Activated naive CD8-positive, alpha-beta T cell treated with anti-CD3 and anti-CD28 coated beads, Interleukin-2, amount 10 ng/mL, durations not matched to agents 7 days and 5 days (primary cell): ENCODE measurements at places on chromosomes 2 and 18. TPM values are rescaled to one million over a fixed set of nuclear protein-coding genes. Genes with fewer than 3 reads are reported as not detected.

DNA sequence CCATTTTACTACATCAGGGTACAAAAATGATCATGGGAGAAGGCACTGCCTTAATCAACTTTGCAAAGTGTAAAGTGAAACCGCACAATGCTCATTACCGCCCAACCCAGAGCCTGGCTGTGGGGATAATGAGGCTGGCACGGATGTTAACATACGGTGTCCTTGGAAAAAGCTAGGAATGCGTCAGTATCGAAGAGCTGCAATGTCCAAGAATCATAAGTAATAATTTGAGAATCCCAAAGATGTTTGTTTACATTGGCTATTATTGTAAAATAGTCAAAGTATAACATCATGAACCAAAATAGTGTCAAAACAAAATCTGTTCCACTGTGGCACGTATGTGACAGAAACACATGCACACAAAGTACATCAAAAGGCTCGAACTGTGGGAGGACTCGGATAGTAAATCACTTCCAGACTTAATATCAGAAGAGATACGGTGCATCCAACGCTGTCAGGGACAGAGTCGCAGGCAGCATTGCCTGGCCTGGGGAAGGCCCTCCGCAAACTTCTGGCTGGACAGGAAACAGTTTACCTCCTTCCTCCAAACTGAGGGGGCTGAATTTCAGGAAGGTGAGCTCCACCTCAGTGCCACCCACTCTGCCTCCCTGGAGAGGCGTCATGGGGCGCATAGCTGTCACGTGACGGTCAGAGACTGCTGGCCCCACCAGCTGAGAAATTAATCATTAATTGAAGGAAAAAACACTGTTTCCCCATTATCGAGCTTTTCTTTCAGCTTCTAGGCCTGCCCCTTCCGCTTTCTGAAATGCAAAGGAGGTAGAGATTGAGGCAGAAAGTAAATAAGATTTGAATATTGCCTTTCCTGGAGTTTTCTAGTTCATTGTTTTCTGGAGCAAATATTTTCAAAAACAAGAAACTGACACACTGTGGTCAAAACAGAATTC is 1.8 kb upstream of the ID2 start:
- DNase-seq = no peak
- peak overlapping the region; percentile 60 for H3K27ac ChIP-seq
- H3K27me3 ChIP-seq = peaks cover 30% of the 10 kb centered on the region

GRCh38 chr2:85935746-85936208 is 47.0 kb upstream of the ST3GAL5 start:
- H3K27ac ChIP-seq = no peak overlapping the region
- H3K27me3 ChIP-seq = peaks cover 4% of the 10 kb centered on the region
- peaks cover 5% of the 10 kb centered on the region for H3K36me3 ChIP-seq
- no peak for DNase-seq

DNA sequence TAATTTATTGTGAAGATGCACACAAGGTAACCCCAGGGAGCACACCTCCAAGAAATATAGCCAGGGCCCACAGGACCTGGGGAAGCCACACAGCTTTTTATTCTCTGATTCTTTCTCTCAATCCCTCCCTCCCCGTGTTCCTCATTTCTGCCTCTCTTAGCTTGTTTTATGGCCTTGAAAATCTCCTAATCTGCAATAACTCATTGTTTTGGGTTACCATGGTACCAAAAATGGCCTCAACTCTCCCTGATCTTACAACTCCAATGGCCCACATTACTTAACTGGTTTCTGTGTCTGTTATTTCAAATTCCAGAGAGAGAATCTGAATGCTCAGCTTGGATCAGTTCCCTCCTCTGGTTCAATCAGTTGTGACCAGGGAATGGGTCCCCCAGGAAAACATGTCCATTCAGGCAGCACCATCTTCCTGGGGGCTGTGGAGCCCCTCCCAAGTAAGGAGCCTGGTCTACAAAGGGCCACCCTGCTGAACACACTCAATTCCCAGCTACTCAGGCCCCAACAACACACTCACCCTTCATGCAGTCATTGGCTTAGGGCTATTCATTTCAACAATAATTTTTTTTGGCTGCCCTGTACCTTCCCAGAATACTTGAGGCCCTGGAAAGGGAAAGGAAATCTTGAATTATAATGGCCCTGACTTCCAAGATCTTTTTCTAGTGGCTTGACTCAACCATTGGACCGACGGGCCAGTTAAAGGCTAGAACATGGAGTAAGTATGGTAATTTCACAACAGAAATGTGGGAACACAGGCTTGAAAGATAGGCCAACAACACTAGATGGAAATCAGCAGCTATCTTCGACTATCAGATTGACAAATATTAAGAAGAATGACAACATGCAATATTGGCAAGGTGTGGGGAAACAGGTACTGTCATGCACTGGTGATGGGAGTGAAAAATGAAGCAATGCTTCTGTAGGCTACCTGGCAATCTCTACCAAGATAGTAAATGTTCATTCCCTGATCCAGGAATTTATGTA is 41.6 kb upstream of the ST3GAL5 start:
- DNase-seq = no peak
- no peak overlapping the region for H3K27ac ChIP-seq
- H3K27me3 ChIP-seq = no peaks in the 10 kb centered on the region

GRCh38 chr2:34242763-34243123 is 643.6 kb upstream of the FAM98A start:
- no peak overlapping the region for H3K4me3 ChIP-seq
- no peaks in the 10 kb centered on the region for H3K36me3 ChIP-seq
- no peak for DNase-seq
- no peaks in the 10 kb centered on the region for H3K27me3 ChIP-seq
- H3K27ac ChIP-seq = no peak overlapping the region

GRCh38 chr2:186036862-186037449 is 298.4 kb downstream of the FSIP2 start:
- DNase-seq = no peak
- H3K36me3 ChIP-seq = no peaks in the 10 kb centered on the region
- no peak overlapping the region for H3K4me3 ChIP-seq

DNA sequence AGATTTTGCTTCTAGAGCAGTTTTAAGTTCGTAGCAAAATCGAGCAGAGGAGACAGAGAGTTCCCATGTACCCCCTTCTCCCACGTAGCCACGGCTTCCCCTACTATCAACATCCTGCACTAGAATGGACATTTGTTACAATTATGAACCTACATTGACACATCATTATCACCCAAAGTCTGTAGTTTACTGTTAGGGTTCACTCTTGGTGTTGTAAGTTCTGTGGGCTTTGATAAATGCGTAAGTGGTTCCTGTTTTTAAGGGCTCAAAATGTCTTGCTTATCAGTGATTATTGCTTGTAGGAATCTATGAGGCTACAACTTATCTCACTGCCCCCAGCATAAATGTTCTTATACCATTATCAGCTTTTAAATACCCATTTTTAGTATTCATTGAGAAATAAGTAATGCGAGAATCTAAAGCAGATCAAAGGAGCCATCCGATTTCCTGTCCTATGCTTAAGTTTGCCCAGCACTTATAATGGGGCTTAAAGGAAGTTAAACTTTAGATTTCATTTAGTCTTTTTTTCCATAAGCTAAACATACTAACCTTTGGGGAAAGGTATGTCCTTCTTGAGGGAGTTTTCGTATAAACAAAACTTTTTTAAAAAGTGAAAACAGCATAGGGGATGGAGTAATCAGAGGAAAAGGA is 118.7 kb downstream of the HAUS1 start:
- no peak for DNase-seq
- H3K27me3 ChIP-seq = no peaks in the 10 kb centered on the region
- peaks cover 61% of the 10 kb centered on the region for H3K4me1 ChIP-seq
- H3K27ac ChIP-seq = peak overlapping the region; percentile 80

GRCh38 chr2:15506229-15506819 is 54.8 kb downstream of the NBAS start:
- H3K27ac ChIP-seq = no peak overlapping the region
- H3K27me3 ChIP-seq = no peaks in the 10 kb centered on the region
- no peak for DNase-seq
- no peaks in the 10 kb centered on the region for H3K4me1 ChIP-seq

- H3K27ac ChIP-seq = no peak overlapping the region
- no peaks in the 10 kb centered on the region for H3K36me3 ChIP-seq
- no peak overlapping the region for H3K4me3 ChIP-seq
- H3K4me1 ChIP-seq = no peaks in the 10 kb centered on the region
- H3K27me3 ChIP-seq = peaks cover 14% of the 10 kb centered on the region
Observed at GRCh38 chr18:22838221-22838620, 94.9 kb upstream of the RBBP8 start.

GRCh38 chr2:161570424-161571050 is 53.7 kb upstream of the SLC4A10 start:
- H3K27ac ChIP-seq = no peak overlapping the region
- no peak overlapping the region for H3K4me3 ChIP-seq
- no peaks in the 10 kb centered on the region for H3K27me3 ChIP-seq
- no peaks in the 10 kb centered on the region for H3K36me3 ChIP-seq
- DNase-seq = no peak

DNA sequence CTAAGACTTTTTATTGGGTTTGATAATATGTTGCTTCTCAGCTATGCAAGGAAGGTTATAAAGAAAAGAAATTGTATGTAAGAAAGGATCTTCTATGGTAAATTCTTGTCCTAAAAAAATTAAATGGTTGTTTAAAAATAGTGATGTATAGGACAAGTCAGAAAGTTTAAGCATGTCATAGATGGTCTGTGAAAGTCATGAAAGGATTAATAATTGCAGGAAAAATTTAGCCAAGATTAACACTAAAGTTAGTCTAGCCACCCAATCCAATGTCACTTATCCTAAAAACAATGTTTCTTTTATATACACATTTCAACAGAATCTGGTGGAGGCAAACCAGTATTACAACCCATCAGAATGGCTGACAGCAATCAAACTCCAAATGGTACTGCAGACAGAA is 1046.7 kb upstream of the SLC39A10 start:
- no peaks in the 10 kb centered on the region for H3K27me3 ChIP-seq
- no peak overlapping the region for H3K4me3 ChIP-seq
- H3K27ac ChIP-seq = no peak overlapping the region
- no peak for DNase-seq
- H3K36me3 ChIP-seq = no peaks in the 10 kb centered on the region
- H3K4me1 ChIP-seq = no peaks in the 10 kb centered on the region

GRCh38 chr2:11042841-11043240 is 112.4 kb upstream of the SLC66A3 start:
- peaks cover 12% of the 10 kb centered on the region for H3K27me3 ChIP-seq
- H3K27ac ChIP-seq = no peak overlapping the region
- H3K4me3 ChIP-seq = no peak overlapping the region
- H3K36me3 ChIP-seq = no peaks in the 10 kb centered on the region
- no peaks in the 10 kb centered on the region for H3K4me1 ChIP-seq

- H3K4me1 ChIP-seq = no peaks in the 10 kb centered on the region
- no peak overlapping the region for H3K27ac ChIP-seq
- H3K4me3 ChIP-seq = no peak overlapping the region
- no peaks in the 10 kb centered on the region for H3K36me3 ChIP-seq
Observed at GRCh38 chr2:235725841-235726240, 232.0 kb downstream of the AGAP1 start.

- peaks cover 8% of the 10 kb centered on the region for H3K36me3 ChIP-seq
- H3K27me3 ChIP-seq = no peaks in the 10 kb centered on the region
- H3K4me1 ChIP-seq = peaks cover 47% of the 10 kb centered on the region
- DNase-seq = no peak
- H3K27ac ChIP-seq = peak overlapping the region; percentile 20
Observed at GRCh38 chr18:74370115-74370514, 54.5 kb downstream of the C18orf63 start.

- H3K4me1 ChIP-seq = peaks cover 18% of the 10 kb centered on the region
- no peak for DNase-seq
- H3K36me3 ChIP-seq = peaks cover 56% of the 10 kb centered on the region
- no peaks in the 10 kb centered on the region for H3K27me3 ChIP-seq
Observed at GRCh38 chr2:168499500-168499899, 43.4 kb downstream of the CERS6 start.

DNA sequence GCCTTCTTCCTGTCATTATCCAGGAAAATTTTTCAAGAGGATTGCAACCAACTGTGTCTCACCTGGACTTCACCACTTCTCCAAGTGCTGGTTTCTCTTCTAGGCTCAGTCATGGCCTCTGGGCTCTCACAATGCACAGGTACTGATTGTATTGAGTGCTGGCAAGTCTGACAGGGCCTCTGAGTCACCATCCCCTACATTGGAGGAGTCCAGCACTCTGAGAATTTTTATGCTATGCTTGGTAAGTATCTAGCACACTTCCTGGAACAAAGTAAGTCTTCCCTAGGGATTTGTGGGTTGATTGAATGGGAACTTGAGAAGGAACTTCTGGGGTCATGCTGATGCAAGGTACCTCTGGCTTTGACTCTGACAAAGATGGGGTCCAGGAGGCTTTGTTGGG is 147.2 kb upstream of the CELF4 start:
- no peak for DNase-seq
- no peaks in the 10 kb centered on the region for H3K4me1 ChIP-seq
- no peaks in the 10 kb centered on the region for H3K27me3 ChIP-seq
- no peak overlapping the region for H3K4me3 ChIP-seq
- H3K36me3 ChIP-seq = no peaks in the 10 kb centered on the region
- no peak overlapping the region for H3K27ac ChIP-seq

GRCh38 chr2:27211241-27211942 is 449 bp upstream of the ATRAID start:
- peak overlapping the region; percentile 85 for H3K27ac ChIP-seq
- peaks cover 22% of the 10 kb centered on the region for H3K4me1 ChIP-seq
- H3K36me3 ChIP-seq = peaks cover 4% of the 10 kb centered on the region
- H3K27me3 ChIP-seq = no peaks in the 10 kb centered on the region

GRCh38 chr2:137047369-137047768 is 282.0 kb downstream of the THSD7B start:
- no peaks in the 10 kb centered on the region for H3K36me3 ChIP-seq
- no peak overlapping the region for H3K27ac ChIP-seq
- no peak for DNase-seq
- peaks cover 2% of the 10 kb centered on the region for H3K27me3 ChIP-seq

DNA sequence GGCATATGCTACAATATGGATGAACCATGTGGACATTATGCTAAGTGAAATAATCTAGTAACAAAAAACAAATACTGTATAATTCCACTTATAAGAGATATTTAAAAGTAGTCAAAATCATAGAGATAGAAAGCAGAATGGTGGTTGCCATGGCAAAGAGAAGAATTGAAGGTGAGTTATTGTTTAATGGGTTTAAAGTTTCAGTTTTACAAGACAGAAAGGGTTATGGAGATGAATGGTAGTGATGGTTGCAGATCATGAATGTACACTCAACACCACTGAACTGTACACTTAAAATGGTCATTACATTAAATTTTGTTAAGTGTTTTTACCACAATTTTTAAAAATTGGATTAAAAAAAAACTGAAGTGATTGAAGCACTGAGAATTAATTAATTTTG is 298.2 kb upstream of the ZC3H15 start:
- no peaks in the 10 kb centered on the region for H3K27me3 ChIP-seq
- H3K36me3 ChIP-seq = no peaks in the 10 kb centered on the region
- H3K27ac ChIP-seq = no peak overlapping the region
- H3K4me1 ChIP-seq = no peaks in the 10 kb centered on the region
- no peak for DNase-seq

Gene SFXN5
- 13.3 TPM for total RNA-seq

Gene EFHD1
- total RNA-seq = 7.6 TPM

Gene EFR3B
- total RNA-seq = 0.11 TPM

Gene MMADHC
- total RNA-seq = 82.2 TPM

Gene UCN
- 5.1 TPM for total RNA-seq

Gene C2orf81
- 3.7 TPM for total RNA-seq

Gene LYPD6B
- total RNA-seq = not detected

Gene CIB4
- total RNA-seq = not detected
